ENCODE measurements at places on chromosomes 11 and 22.

DNA sequence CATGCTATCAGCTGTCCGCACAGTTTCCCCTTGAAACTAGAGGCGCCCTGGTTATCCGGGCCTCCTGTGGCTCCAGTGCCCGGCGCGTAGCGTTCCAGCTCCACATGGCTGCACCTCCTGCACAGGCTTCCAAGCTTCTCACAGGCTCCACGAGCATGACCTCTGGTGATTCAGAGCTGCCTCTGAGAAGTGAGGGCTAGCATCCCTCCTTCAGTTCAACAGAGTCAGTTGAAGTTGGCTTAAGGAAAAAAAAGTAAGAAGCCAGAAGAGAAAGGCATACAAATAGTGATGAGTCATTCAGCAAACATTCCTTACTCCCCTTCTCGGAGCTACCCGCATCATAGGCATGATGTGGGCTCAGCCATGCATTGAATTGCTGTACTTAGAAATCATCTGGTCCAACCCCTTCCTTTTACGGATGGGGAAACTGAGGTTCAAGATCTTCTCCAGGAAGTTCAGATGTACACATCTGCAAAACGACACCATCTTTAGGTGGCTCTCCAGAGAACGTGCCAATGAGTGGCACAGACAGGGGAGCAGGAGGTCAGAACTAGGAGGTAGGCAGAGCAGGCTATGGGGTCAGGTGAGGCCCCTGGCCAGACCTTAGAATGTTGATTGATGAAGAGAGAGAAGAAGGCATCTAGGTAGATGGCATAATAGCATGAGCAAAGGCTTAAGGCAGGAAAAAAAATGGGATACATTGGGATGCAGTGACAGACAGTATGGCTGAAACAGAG is 216.3 kb upstream of the TBCEL start:
- DNase-seq: no peak

DNA sequence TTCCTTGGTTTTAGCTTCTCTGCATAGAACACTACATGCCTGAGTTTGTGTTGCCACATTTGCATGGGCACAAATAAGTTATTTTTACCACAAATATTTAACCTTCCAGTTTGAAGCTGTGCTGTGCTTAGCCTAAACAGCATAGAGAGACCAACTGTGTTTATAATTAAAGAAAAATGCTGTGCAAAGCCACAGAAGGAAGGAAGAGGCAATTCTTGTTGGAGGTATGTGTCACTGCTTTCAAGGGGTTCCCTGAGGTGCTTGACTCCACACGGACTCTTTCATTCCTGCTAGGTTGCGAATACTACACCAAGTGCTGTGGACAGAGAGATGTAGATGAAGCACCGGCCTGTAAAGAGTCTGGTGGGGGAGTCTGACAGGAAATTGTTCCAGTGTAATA is 47.6 kb upstream of the OLFML1 start:
- no peak for DNase-seq

- DNase-seq: no peak
Measured at GRCh38 chr11:96869207-96869606, 479.4 kb downstream of the JRKL start.

- DNase-seq: no peak
Measured at GRCh38 chr22:22939588-22940368, 52.2 kb downstream of the IGLL5 start.

DNA sequence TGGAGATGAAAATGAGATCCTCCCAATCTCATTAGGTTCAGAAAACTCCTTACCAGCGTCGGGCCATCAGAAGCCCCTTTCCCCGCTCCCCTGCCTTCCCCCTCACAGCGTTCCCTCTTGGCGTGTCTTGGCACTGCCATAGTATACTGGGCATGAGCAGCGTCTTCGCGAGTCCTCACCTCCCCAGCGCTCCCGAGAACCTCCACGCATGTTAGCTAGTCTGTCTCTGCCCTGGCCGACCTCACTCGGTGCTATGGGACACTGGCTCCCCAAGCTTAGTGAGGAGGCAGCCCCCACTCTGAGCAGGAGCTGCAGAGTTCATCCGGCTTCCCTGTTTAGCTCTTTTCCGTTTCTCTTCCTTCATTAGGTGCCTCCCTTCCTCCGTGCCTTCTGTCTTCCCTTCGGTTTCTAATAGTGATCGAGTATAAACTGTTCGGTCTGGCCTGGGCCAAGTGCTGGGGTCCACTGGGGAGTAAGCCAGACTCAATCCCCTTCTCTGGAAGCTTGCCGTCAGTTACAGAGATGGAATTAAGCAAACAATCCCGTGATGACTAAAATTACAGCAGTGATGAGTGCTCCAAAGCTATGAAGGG is 63.8 kb upstream of the OPCML start:
- no peak for DNase-seq

GRCh38 chr22:20648306-20648903 is 125.5 kb upstream of the SERPIND1 start:
- no peak for DNase-seq

GRCh38 chr11:106961518-106961917 is 56.8 kb downstream of the GUCY1A2 start:
- no peak for DNase-seq

- DNase-seq: no peak
Measured at GRCh38 chr22:17717708-17718107, 56.6 kb downstream of the BID start.

DNA sequence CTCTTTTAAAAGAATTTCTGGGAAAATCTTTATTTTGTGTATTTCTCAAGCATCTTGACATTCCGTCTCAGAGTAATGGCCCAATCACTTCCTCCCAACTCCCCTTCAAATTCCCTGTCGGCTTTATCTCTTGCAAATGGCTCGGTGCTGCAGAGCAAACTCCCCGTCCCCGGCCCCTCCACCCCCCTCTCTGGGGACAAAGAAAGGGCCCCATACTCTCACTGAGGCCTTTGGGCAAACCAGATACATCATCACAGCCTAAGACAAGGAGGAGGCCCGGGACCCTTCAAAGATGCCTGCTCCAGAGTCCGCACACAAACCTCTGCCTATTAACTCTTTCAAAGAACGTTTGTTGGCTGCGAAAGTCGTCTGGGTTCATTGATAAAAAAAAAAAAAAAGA is 3.9 kb upstream of the SMIM38 start:
- no peak for DNase-seq

GRCh38 chr11:115324581-115325432 is 179.4 kb downstream of the CADM1 start:
- DNase-seq: no peak

DNA sequence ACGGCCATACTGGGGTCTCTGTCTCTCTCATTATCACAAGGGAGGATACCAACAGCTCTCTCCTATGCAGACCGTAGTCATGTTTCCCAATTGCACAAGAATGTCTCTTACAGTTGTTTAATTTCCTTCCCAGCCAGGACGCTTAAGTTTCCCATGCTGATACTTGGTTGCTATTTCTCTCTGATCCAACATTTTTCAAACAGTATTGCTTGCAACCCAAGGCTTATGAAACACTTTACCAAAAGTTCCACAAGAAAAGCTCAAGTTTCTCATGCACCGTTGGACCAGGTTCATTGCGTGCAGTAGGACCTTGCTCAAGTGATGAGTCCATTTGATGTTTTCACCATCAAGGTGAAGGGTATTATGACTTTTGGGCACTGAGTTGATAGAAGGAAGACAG is 46.6 kb downstream of the GGTLC2 start:
- no peak for DNase-seq

DNA sequence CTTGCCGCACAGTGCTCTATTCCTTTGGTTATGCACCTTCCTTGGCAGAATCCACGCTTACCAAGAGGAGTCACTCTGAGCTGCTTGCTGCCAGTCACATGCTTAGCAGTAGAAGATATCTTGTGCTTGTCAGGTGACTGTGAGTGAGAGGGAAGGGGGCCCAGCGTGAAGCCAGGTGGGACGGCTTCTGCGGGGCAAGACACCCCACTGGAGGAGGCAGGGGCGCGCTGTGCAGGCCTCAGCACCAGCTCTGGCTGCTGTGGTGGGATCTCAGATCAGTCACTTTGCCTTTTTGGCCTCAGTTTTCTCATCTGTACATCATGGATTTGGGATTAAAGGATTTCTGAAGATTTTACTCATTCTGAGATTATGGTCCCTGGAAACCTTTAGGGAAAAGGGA is 63.9 kb upstream of the B3GAT1 start:
- no peak for DNase-seq

GRCh38 chr22:40855071-40855978 is 1.1 kb downstream of the ST13 start:
- DNase-seq: no peak

DNA sequence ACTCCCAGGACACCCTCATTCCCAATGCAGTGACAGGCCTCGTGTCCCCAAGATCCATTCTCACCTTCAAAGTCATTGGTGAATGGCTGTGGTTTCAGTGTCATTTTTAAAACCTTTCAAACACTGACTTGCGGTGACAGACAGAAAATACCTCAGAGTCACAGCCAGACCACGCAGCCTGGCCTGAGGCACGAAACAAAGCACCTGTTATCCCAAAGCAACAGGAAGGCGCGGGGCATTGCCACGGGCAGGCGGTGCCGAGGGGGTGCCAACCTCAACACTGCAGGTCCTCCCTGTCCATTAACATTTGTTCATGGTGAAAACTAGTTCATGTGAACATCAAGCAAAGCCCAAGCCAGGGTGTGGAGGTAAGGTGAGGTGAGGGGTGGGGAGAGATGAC is 38.2 kb downstream of the RPUSD4 start:
- no peak for DNase-seq

- DNase-seq: no peak
Measured at GRCh38 chr22:50299785-50300619, 7.4 kb downstream of the PLXNB2 start.

GRCh38 chr22:42608823-42609361 is 5.8 kb downstream of the POLDIP3 start:
- no peak for DNase-seq

- no peak for DNase-seq
Measured at GRCh38 chr11:75315439-75315805, 36.0 kb downstream of the ARRB1 start.

- no peak for DNase-seq
Measured at GRCh38 chr11:38667359-38667758, 2069.3 kb upstream of the RAG2 start.

DNA sequence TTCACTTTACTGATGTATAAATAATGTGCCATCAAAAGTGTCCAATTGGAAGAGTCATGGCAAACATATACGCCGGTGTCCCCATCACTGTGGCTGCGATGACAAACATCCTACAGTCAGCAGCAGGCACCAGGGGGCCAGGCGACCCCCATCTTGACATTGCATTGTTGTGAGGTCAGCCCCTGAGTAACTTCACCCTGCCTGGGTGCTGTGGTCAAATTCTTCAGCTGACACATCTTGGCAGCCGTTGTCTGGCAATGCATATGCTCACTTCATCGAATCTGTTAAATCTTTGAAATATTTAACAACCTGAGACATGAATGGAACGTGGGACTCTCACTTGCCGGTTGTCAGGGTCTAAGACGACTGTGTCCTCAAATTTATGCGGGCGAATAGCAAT is 430.9 kb downstream of the BRD1 start:
- no peak for DNase-seq

DNA sequence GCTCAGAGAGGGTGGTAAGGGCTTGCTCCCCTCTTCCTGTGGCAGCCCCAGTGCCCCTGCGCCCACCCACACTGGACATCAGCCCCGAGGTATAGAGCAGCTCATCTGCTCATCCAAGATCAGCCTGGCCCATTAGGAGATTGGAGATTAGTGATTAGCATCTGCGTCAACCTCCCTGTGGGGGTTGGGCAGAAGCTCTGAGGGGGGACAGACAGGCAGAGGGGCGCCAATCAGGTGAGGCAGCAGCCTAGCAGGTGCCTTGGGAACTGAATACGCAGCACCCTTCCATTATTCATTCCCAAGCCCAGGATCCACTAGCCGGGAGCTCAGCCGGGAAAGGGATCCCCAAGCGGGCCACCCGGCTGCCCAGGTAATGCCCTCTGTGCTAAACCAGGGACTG is 11.0 kb downstream of the SMTN start:
- no peak for DNase-seq

DNA sequence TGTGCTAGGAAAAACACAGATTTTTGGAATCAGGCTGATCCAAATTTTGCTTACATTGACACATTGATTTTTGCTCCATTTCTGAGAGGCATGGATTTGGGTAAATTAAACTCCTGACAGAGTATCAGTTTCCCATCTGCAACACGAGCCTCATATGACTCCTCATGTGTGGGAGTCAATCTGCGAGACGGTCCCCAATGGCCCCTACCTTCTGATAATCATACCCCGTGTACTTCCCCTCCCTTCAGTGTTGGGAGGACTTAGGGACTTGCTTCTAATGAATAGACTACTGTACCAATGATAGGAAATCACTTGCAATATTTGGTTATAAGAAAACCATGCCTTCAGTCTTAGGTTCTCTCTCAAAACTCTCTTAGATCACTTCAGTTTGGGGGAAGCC is 302.7 kb downstream of the ETS1 start:
- no peak for DNase-seq

DNA sequence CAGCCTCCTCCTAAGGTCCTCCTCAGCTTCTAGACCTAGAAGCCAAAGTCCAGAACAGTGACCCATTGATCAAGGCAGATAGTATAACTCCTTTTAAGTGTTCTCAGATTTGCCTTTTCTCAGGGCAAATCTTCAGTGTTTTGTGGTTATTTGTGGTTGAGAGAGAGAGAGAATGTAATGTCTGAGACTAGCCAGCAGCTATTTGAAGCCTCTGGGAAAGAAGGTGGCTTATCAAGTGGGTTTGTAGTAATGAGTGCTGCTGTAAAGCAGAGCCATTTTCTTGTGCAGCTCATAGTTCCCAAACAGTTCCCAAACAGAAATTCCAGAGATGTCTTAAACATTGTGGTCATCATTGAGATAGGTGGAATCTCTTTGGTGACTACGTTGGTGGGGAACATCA is 89.5 kb downstream of the RNF169 start:
- no peak for DNase-seq

DNA sequence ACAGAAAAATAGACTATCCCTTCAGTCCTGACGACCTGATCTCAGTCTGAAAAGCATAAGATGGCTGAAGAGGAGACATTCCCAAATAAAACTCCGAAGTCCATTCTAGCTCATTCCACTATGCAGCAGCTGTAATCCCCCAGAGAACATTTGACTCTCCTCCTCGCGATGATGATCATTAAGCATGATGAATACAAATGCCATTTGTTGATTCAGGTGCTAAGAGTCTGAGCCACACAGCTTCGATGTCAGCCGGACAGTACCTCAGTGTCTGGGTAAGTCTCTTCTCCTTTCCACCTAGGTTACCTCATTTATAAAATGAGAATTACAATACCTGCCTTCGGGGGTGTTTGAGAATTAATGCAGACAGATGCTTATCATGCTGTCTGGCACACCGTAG is 94.8 kb downstream of the TENM4 start:
- DNase-seq: no peak

GRCh38 chr11:111361874-111362273 is 17.2 kb downstream of the POU2AF1 start:
- no peak for DNase-seq

- peak; percentile 60 for DNase-seq
Measured at GRCh38 chr22:50276143-50276542, 6.0 kb upstream of the MAPK11 start.

- no peak for DNase-seq
Measured at GRCh38 chr11:111344032-111344431, 35.0 kb downstream of the POU2AF1 start.

Data from CD4-positive, alpha-beta T cell (primary cell).